ENCODE measurements at places on chromosomes 11 and 22. TPM values are rescaled to one million over a fixed set of nuclear protein-coding genes. Genes with fewer than 3 reads are reported as not detected.

The TSPAN32 gene
- polyA plus RNA-seq = 7.1 TPM

The TIMM10 gene
- polyA plus RNA-seq = 63.5 TPM

The THY1 gene
- not detected for polyA plus RNA-seq

The PLA2G3 gene
- not detected for polyA plus RNA-seq

The C22orf31 gene
- polyA plus RNA-seq = not detected

The HORMAD2 gene
- not detected for polyA plus RNA-seq

The DDX25 gene
- 0.08 TPM for polyA plus RNA-seq

The RFPL3 gene
- not detected for polyA plus RNA-seq

The FXYD2 gene
- not detected for polyA plus RNA-seq

The KRTAP5-9 gene
- not detected for polyA plus RNA-seq

The FAM83F gene
- polyA plus RNA-seq = not detected

The OR52N4 gene
- 0.75 TPM for polyA plus RNA-seq

The KCNA4 gene
- polyA plus RNA-seq = not detected

The PCNX3 gene
- 6.8 TPM for polyA plus RNA-seq

The OR8B4 gene
- polyA plus RNA-seq = not detected

The C11orf87 gene
- not detected for polyA plus RNA-seq

The KCNJ1 gene
- polyA plus RNA-seq = 0.30 TPM

The RIMBP3B gene
- 0.16 TPM for polyA plus RNA-seq

The DERL3 gene
- polyA plus RNA-seq = 49.4 TPM

The TMEM191B gene
- polyA plus RNA-seq = not detected

The TIGD3 gene
- 2.3 TPM for polyA plus RNA-seq

The SMC1B gene
- not detected for polyA plus RNA-seq

The ADAMTS15 gene
- not detected for polyA plus RNA-seq

The PKNOX2 gene
- not detected for polyA plus RNA-seq

The BAD gene
- polyA plus RNA-seq = 53.2 TPM

The FIBP gene
- 97.0 TPM for polyA plus RNA-seq

The PEX26 gene
- polyA plus RNA-seq = 3.4 TPM

The DNAJB13 gene
- 0.35 TPM for polyA plus RNA-seq

The UPB1 gene
- not detected for polyA plus RNA-seq

The CRYBB2 gene
- polyA plus RNA-seq = not detected

The CSTF3 gene
- polyA plus RNA-seq = 10.9 TPM

The SEC14L6 gene
- not detected for polyA plus RNA-seq

The MAJIN gene
- 0.39 TPM for polyA plus RNA-seq

The NOX4 gene
- polyA plus RNA-seq = not detected

The KIF18A gene
- polyA plus RNA-seq = 1.4 TPM

The PATE4 gene
- polyA plus RNA-seq = not detected

The PANX3 gene
- not detected for polyA plus RNA-seq

The FOLR2 gene
- polyA plus RNA-seq = 16.1 TPM

The SOX10 gene
- polyA plus RNA-seq = not detected

The MMP1 gene
- not detected for polyA plus RNA-seq

The BIRC3 gene
- polyA plus RNA-seq = 158 TPM

The LRP4 gene
- not detected for polyA plus RNA-seq

The CACNA1I gene
- 0.04 TPM for polyA plus RNA-seq

The AIFM3 gene
- polyA plus RNA-seq = 2.3 TPM

The ARHGAP42 gene
- 0.75 TPM for polyA plus RNA-seq

The SLC1A2 gene
- polyA plus RNA-seq = not detected

The OR51E2 gene
- polyA plus RNA-seq = not detected

The DMC1 gene
- polyA plus RNA-seq = not detected

The TRIM22 gene
- polyA plus RNA-seq = 210 TPM

All from IgD-negative memory B cell (primary cell).